ENCODE measurements at places on chromosomes 12 and 14.

GRCh38 chr14:105223260-105223659 is 25.1 kb upstream of the BTBD6 start:
- DNase-seq, result no peak

DNA sequence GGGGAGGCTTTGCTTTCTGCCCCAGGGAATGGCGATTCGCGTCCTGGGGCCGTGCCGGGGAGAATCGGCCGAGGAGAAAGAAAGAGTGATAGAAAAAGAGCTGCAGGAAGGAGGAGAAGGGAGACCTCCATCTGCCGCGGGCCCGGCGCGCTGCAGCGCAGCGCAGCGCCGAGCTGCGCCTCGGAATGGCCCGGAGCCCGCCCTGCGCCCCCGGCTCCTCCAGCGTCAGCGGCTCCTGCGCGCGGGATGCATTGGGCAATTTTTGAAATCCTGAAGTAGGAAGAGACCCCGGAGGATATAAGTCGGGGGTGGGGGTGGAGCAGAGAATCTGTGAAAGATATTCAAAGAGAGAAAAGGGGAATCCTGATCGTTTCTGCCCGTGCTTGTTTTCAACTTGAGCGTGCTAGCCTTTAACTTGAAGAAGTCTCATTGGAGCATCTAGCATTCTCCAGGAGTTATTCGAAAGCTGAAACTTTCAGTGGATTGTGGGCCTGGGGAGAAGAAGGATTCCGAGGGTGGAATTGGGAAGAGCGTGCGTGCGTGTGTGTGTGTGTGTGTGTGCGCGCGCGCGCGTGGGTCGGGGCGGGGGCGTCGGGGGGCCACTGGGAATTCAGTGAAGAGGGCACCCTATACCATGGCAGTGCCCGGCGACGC is 441 bp downstream of the PDE3A start:
- no peak for DNase-seq

- no peak for DNase-seq
These were observed 117.8 kb downstream of the HMGA2 start for GRCh38 chr12:65942102-65942501.

GRCh38 chr12:131994589-131994988 is 44.8 kb downstream of the EP400 start:
- DNase-seq, result no peak

DNA sequence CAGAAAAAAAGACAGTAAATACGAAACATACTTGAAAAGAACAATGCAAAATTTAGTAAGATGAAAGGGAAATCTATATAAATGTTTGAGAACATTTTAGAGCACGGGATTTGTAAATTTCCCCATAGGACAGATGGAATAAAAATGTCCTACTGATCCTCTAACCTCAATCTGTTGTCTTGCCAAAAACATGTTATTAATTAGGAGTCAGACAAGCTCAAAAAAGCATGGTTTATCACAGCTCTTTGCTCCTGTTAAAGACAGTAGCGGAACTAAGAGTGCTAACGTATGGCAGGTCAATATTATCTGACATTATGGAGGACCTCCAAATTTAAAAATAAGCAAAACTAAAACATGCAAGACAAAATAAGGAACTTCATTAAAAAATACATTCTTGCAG is 12.9 kb downstream of the GMFB start:
- DNase-seq, result no peak

All from thymus (tissue), 14 donors.